ENCODE measurements at places on chromosomes 7 and 10.

GRCh38 chr10:11180228-11180627 lies 162.6 kb downstream of the CELF2 start:
- H3K4me3 ChIP-seq, result peak overlapping the region; percentile 82
- H3K27me3 ChIP-seq, result no peaks in the 10 kb centered on the region
- H3K4me1 ChIP-seq, result peaks cover 74% of the 10 kb centered on the region
- H3K36me3 ChIP-seq, result peaks cover 38% of the 10 kb centered on the region
- no peak for DNase-seq

GRCh38 chr10:12834721-12835120 lies 166.8 kb downstream of the CCDC3 start:
- no peak for DNase-seq
- no peak overlapping the region for H3K4me3 ChIP-seq
- no peaks in the 10 kb centered on the region for H3K27me3 ChIP-seq
- H3K27ac ChIP-seq, result no peak overlapping the region

GRCh38 chr10:26829810-26830515 lies 30.8 kb downstream of the ABI1 start:
- no peaks in the 10 kb centered on the region for H3K27me3 ChIP-seq
- no peak overlapping the region for H3K4me3 ChIP-seq
- peaks cover 41% of the 10 kb centered on the region for H3K4me1 ChIP-seq
- H3K27ac ChIP-seq, result peak overlapping the region; percentile 72
- peaks cover 16% of the 10 kb centered on the region for H3K36me3 ChIP-seq

DNA sequence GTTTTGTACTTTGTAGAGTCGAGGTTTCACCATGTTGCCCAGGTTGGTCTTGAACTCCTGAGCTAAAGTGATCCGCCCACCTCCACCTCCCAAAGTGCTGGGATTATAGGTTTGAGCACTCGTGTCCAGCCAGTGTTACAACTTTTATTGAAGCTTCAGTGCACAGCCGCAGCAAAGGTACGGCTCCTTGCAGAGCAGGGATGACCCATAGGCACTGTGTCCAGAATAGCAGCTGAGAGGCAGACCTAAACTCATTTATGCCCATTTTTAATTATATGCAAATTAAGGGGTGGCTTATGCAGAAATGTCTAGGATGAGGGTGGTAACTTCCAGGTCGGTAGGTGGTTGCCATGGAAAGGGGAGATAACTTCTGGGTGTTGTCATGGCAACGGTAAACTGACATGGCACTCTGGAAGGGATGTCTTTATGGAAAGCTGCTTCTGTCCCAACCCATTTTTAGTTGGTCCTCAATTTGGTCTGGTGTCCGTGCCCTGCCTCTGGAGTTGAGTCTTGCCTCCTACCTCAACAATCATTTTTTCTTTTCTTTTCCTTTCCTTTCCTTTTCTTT lies 22.7 kb downstream of the NYAP1 start:
- H3K27me3 ChIP-seq, result peaks cover 7% of the 10 kb centered on the region
- no peak overlapping the region for H3K4me3 ChIP-seq
- peaks cover 2% of the 10 kb centered on the region for H3K4me1 ChIP-seq

DNA sequence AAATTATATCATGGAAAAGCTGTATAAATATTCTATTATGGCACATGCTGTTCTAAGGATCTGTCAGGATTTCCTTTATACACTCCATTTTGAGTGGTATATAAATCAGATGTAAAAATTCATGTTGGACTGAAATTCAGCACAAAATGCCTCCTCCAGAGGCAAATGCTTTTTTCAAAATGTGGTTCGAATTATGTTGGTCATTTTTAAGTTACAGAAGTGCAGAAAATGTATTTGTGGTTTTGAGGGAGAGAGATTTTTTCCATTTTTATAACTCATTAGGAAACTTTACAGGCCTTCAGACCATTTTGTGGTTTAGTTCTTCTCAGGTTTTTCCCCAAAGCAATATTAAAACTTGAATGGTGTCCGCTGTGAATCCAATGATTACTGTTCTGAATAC lies 2.9 kb downstream of the PPP1R3A start:
- no peak for DNase-seq
- H3K27ac ChIP-seq, result no peak overlapping the region
- H3K27me3 ChIP-seq, result no peaks in the 10 kb centered on the region
- no peak overlapping the region for H3K4me3 ChIP-seq

DNA sequence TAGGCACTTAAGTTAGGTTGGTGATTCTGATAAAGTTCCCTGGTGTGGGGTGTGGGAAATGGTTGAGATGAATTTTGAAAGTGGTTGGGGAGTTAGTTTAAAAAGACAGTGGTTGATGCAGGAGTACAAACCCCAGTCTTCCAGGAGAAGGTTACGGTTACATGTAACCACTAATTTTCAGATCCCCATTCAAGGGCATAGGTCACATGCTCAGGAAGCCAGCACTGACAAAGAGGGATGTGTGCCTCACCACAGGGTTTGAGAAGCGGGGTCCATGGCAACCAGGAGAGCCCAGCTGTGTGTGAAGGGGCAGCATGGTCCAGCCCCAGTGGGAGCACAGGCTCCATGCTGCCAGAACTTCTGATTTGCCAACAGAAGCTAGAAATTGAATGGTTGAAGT lies 144.2 kb downstream of the MDFIC start:
- H3K36me3 ChIP-seq, result no peaks in the 10 kb centered on the region
- DNase-seq, result no peak
- peaks cover 5% of the 10 kb centered on the region for H3K4me1 ChIP-seq
- no peak overlapping the region for H3K27ac ChIP-seq
- H3K4me3 ChIP-seq, result no peak overlapping the region

DNA sequence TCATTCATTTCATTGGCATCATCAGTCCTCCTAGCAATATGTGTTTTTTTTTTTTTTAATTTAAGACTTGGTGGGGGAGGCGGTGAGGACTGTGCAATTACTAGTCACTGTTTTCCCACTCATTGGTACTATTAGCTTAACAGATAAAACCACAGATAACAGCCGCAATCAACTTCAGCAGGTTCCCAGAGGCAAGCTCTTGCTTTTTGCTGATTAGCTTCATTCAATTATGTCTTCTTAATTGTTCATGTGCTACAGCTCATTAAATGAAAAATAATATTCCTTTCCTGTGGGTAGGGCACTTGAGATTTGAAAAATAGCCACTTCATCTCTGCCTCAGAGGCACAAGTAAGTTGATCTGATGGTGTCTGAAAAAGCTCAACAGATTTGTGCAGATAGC lies 215.5 kb downstream of the PCDH15 start:
- H3K4me3 ChIP-seq, result no peak overlapping the region
- no peaks in the 10 kb centered on the region for H3K36me3 ChIP-seq
- H3K4me1 ChIP-seq, result no peaks in the 10 kb centered on the region
- no peak for DNase-seq
- H3K27me3 ChIP-seq, result no peaks in the 10 kb centered on the region
- no peak overlapping the region for H3K27ac ChIP-seq

DNA sequence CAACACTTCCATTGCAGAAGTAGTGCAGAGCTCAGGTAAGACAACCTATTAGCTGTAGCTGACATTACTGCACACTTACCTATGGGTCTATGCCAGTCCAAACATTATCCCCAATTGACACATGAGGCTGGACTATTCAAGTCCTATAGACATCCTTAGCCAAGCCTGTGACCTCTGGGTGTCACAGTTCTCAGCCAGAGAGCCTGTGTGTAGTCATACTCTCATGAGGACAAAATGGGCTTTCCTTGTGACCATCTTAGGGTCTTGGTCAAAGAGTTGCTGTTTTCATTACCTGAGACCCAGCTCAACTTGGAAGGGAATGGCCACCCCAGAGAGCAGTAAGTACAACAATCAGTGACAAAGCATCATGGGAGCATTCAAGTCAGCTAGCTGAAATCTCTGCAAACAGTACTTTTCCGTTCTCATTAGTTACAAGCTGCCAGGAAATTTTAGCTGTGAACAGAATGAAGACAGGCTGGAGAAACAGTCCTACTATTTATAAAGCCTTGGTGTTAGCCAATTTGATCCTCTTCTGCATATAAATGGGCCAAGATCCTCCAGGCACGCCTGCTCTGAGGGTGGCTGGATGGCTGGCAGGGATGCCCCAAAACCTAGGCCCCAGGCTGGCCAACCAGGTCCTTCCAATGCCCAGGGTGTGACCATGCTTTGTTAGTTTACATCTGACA lies 44.3 kb downstream of the NUDCD3 start:
- H3K27ac ChIP-seq, result no peak overlapping the region
- DNase-seq, result no peak
- peaks cover 38% of the 10 kb centered on the region for H3K36me3 ChIP-seq
- H3K27me3 ChIP-seq, result no peaks in the 10 kb centered on the region
- no peak overlapping the region for H3K4me3 ChIP-seq

- H3K36me3 ChIP-seq, result no peaks in the 10 kb centered on the region
- peak overlapping the region; percentile 85 for H3K4me3 ChIP-seq
- no peak for DNase-seq
- H3K4me1 ChIP-seq, result peaks cover 22% of the 10 kb centered on the region
- peak overlapping the region; percentile 83 for H3K27ac ChIP-seq
Measured at GRCh38 chr7:143379611-143380259, 1.4 kb upstream of the ZYX start.

GRCh38 chr7:51126324-51126723 lies 190.3 kb downstream of the COBL start:
- H3K4me1 ChIP-seq, result no peaks in the 10 kb centered on the region
- no peaks in the 10 kb centered on the region for H3K36me3 ChIP-seq
- H3K27me3 ChIP-seq, result peaks cover 7% of the 10 kb centered on the region
- no peak for DNase-seq

GRCh38 chr7:96629884-96630283 lies 79.8 kb downstream of the SEM1 start:
- H3K36me3 ChIP-seq, result no peaks in the 10 kb centered on the region
- H3K4me3 ChIP-seq, result no peak overlapping the region
- H3K27me3 ChIP-seq, result peaks cover 2% of the 10 kb centered on the region
- DNase-seq, result no peak
- no peaks in the 10 kb centered on the region for H3K4me1 ChIP-seq

GRCh38 chr7:154832557-154833138 lies 170.3 kb downstream of the PAXIP1 start:
- H3K36me3 ChIP-seq, result no peaks in the 10 kb centered on the region
- H3K27me3 ChIP-seq, result no peaks in the 10 kb centered on the region
- DNase-seq, result no peak
- H3K4me1 ChIP-seq, result no peaks in the 10 kb centered on the region
- H3K4me3 ChIP-seq, result no peak overlapping the region

GRCh38 chr7:70005891-70006260 lies 407.6 kb downstream of the AUTS2 start:
- H3K27me3 ChIP-seq, result no peaks in the 10 kb centered on the region
- H3K36me3 ChIP-seq, result peaks cover 1% of the 10 kb centered on the region
- DNase-seq, result no peak
- no peak overlapping the region for H3K4me3 ChIP-seq

DNA sequence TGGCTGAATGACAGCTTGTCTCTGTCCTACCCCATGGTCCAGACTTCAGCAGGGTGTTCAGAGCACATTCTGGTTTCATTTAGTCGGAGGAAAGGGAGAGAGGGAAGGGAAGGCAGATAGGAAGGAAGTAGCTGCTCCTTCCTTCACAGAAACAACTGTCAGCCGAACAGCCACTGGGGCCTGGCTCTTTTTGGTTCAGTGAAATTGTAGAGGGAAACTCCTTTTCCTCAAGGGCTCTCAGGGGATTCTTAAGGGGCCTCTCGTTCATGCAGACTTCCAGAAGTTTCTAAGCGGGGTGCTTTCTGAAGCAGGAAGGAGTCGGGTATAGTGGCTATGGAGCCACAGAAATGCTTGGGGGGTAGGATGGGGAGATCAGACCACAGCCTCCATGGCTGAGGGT lies 56.4 kb downstream of the TLL2 start:
- no peak overlapping the region for H3K4me3 ChIP-seq
- DNase-seq, result no peak
- H3K27me3 ChIP-seq, result peaks cover 6% of the 10 kb centered on the region
- no peak overlapping the region for H3K27ac ChIP-seq
- H3K4me1 ChIP-seq, result no peaks in the 10 kb centered on the region

DNA sequence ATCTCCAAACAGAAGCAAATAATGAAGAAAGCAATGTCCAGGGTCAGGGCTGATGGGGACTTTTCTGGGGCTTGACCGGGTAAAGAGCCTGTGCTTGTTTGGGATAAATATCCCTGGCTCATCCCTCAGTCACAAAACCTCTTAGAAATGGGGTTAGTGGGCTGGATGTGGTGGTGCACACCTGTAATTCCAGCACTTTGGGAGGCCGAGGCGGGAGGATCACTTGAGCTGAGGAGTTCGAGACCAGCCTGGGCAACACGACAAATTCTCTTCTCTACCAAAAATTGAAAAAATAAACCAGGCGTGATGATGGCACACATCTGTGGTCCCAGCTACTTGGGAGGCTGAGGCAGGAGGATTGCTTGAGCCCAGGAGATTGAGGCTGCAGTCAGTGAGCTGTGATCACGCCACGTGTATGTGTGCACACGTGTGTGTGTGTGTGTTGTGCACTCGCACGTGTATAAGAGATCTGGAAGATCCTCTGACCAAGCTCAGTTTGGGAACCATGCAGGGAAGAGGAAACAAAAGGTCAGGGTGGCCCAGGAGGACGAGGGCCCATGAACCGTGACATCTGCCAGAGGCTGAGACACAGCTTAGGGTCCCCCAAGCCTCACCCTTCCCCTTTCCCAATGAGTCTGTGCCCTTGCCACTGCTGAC lies 258.6 kb downstream of the TEX36 start:
- no peak for DNase-seq
- no peak overlapping the region for H3K27ac ChIP-seq
- no peaks in the 10 kb centered on the region for H3K4me1 ChIP-seq
- H3K27me3 ChIP-seq, result peaks cover 2% of the 10 kb centered on the region
- no peaks in the 10 kb centered on the region for H3K36me3 ChIP-seq
- H3K4me3 ChIP-seq, result no peak overlapping the region

- H3K27ac ChIP-seq, result no peak overlapping the region
- H3K36me3 ChIP-seq, result peaks cover 8% of the 10 kb centered on the region
- H3K27me3 ChIP-seq, result no peaks in the 10 kb centered on the region
- no peak overlapping the region for H3K4me3 ChIP-seq
- H3K4me1 ChIP-seq, result no peaks in the 10 kb centered on the region
Measured at GRCh38 chr10:35004651-35005050, 85.5 kb downstream of the CUL2 start.

- DNase-seq, result no peak
- H3K27me3 ChIP-seq, result peaks cover 9% of the 10 kb centered on the region
- H3K27ac ChIP-seq, result no peak overlapping the region
- H3K36me3 ChIP-seq, result peaks cover 1% of the 10 kb centered on the region
- H3K4me1 ChIP-seq, result no peaks in the 10 kb centered on the region
Measured at GRCh38 chr7:29019896-29020295, 61.8 kb upstream of the TRIL start.

- H3K27me3 ChIP-seq, result no peaks in the 10 kb centered on the region
- H3K27ac ChIP-seq, result no peak overlapping the region
- DNase-seq, result no peak
- no peaks in the 10 kb centered on the region for H3K4me1 ChIP-seq
- no peak overlapping the region for H3K4me3 ChIP-seq
- H3K36me3 ChIP-seq, result peaks cover 2% of the 10 kb centered on the region
Measured at GRCh38 chr10:32790483-32790882, 167.5 kb downstream of the ITGB1 start.

GRCh38 chr10:97321032-97321803 lies 2.1 kb downstream of the FRAT1 start:
- peak overlapping the region; percentile 89 for H3K27ac ChIP-seq
- peaks cover 12% of the 10 kb centered on the region for H3K4me1 ChIP-seq
- H3K27me3 ChIP-seq, result no peaks in the 10 kb centered on the region
- H3K36me3 ChIP-seq, result no peaks in the 10 kb centered on the region

Data from memory B cell (primary cell).